NCI-H187 treated with DMSO at 0.1 percent for 48 hours (cell line): ENCODE measurements at places on chromosomes 6 and 20.

DNA sequence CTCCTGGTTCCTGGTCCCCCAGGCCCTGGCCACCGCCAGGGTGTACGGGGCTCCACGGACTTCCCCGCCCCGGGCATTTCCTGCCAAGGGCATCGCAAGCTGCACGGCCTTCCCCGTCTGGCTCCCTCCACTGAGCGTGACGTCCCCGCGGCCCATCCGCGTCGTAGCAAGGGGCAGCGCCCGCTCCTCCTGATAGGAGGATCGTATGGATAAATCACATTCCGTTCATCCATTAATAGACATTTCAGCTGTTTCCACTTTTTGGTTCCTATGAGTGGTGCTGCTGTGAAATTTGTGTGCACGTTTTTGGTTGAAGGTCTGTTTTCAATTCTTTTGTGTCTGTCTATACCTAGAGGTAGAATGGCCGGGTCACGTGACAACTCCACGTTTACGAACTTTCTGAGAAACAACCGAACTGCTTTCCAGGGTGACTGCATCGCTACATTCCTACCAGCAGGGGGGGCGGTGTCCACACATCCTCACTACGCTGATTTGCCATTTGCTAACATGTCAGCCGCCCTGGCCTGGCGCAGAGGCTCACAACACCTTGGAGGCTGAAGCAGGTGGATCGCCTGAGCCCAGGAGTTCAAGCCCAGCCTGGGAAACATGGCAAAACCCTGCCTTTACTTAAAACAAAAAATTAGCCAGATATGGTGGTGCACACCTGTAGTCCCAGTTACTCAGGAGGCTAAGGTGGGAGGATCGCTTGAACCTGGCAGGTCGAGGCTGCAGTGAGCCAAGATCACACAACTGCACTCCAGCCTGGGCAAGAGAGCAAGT, 37.7 kb downstream of the KCNQ2 start:
- no peak for DNase-seq

GRCh38 chr6:32609731-32610640, 20.3 kb upstream of the HLA-DRB1 start:
- peak; percentile 20 for DNase-seq

- DNase-seq, result no peak
Measured at GRCh38 chr6:13280254-13280653, 48.1 kb downstream of the TBC1D7 start.

DNA sequence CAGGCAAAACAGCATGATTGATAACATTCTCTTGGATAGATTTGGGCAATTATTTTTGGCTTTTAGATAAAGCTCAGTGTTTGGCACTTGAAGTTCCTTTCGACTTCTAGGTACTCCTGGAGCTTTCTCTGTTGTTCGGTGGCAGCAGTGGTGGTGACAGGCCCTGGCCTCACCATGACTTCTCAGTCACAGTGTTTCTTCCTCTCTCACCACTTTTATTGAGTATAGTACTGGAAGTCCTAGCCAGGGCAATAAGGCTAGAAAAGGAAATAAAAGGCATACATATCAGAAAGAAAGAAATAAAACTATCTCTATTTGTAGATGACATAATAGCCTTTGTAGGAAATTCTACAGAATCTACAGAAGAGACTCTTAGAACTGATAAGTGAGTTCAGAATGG, 101.2 kb upstream of the SIRPG start:
- DNase-seq, result no peak

- DNase-seq, result no peak
Measured at GRCh38 chr6:65117817-65118409, 589.1 kb downstream of the EYS start.

GRCh38 chr20:34985461-34986310, 30.0 kb downstream of the MYH7B start:
- no peak for DNase-seq

DNA sequence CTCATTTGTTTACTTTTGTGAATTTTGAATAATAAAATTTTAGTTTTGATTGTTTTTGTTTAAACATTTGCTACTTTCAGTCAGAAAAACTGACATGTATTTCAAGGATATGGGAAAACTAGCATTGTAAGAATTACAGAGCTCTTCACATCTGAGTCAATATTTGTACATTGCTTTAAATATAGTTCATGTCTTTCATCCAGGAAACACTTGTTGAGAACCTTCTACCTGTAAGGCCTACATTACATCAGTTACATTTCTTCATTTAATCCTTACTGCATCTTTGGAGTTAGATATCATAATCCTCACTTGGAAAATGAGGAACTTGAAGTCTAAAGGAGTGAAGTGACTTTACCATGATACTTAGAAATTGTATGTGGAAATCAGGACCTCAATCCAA, 242.9 kb downstream of the KCNQ5 start:
- no peak for DNase-seq

- no peak for DNase-seq
Measured at GRCh38 chr6:107075951-107076381, 39.3 kb downstream of the BEND3 start.

- DNase-seq, result no peak
Measured at GRCh38 chr20:18914796-18915195, 101.2 kb downstream of the SCP2D1 start.

- DNase-seq, result no peak
Measured at GRCh38 chr6:15796844-15797243, 134.0 kb upstream of the DTNBP1 start.

- DNase-seq, result no peak
Measured at GRCh38 chr6:150543178-150543577, 56.5 kb upstream of the PLEKHG1 start.

DNA sequence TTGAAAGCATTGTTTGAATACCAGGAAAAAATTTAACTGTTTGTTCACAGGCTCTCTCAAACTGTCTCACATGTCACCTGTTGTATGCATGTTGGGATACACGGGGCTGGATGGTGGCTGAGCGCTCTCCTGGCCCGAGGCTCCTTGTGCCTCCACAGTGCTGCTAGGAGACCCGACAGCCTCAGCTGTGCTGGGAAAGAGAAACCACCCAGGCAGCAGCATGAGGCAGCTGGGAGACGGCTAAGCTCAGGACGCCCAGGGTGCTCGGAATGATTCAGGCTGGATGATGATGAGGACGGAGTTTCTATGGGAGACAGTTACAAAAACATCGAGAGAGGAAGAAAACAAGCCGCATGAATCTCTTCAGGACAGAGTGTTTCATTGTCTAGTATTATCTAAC, 278.0 kb upstream of the CDH4 start:
- DNase-seq, result no peak

DNA sequence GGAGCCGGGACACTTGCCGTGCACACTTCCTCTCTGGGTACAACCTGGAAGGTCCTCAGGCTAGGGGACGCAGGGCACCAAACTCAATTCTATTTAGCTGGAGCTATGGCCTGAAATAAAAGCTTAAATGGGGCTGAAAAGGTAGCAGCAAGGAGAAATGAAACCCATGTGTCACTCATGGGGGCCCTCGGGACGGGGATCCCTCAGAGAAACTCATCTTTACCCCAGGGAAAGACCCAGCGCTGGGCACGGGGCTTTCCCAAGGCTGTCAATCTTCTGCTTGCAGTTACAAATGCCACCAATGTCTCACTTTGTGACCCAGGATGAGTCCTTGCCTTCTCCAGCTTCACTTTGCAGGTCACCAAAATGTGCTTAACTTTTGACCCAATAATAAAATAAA, 16.5 kb downstream of the SNAI1 start:
- no peak for DNase-seq

DNA sequence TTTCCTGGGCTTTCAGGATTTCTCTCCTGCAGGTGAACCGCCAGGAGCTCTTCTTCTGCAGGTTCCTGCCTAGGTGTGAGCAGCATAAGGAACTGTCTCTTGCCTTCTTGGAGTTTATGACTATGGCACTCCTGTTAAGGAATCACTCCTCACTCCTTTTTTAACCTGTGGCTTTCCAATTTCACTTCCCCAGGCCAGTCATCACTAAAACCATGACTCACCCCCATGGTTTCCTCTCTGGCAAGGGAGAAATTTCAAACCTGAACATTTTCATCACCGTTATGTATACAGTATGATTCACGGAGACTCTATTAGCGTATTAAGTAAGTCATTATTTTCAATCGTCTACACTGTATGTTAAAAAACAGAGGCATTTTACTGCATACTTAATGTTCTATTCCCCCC, 78.2 kb upstream of the ARID1B start:
- no peak for DNase-seq

- no peak for DNase-seq
Measured at GRCh38 chr20:16035576-16035975, 537.7 kb downstream of the KIF16B start.

DNA sequence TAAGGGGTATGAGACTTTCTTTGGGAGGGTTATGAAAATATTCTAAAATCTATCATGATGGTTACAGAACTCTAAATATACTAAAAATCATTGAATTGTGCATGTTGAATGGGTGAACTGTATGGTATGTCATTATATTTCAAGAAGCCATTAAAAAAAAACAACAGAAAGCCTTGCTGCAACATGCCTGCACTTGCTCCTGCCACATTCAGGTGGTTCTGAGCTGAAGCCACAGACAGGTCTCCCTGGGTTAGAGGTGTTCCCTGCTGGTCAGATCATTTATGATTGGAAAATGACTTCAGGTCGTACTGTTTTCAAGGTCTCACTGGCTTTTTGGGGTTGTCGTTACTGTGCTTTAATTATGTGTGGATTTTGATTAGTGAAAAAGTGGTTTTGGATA, 13.3 kb downstream of the GMPR start:
- no peak for DNase-seq

GRCh38 chr20:63602321-63602720, 24.6 kb downstream of the GMEB2 start:
- DNase-seq, result no peak

- no peak for DNase-seq
Measured at GRCh38 chr6:36064770-36065396, 37.3 kb downstream of the MAPK14 start.

DNA sequence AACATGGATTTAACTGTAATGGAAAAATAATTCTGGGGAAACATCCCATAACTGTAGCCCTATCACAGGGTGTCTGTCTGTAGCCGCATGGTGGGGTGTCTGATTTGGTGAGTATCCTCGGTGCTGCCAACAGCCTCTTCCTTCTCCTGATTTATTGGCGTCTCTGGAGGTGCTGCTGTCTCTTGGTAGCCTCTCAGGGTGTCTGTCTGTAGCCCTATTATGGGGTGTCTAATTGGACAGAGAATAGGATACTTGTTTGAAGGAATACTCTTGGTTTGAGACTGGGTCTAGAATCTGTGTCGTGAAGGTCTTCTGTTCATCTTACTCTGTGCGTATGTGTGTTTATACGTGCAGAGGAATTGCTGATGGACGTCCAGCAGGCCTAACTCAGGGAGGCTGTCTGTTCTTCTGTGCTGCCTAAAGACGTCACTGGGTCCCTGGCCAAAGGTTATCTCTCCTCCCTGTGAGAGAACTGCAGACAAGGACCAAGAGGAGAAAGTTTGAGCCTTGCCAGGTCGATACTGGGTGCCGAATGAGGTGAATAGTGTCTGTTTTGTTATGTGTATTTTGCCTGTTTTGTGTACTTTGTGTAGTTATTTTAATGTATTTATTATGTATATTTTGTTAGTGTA, 18.9 kb upstream of the AGPAT4 start:
- DNase-seq, result no peak

- DNase-seq, result peak; percentile 63
Measured at GRCh38 chr6:24019830-24020229, 106.2 kb upstream of the NRSN1 start.

DNA sequence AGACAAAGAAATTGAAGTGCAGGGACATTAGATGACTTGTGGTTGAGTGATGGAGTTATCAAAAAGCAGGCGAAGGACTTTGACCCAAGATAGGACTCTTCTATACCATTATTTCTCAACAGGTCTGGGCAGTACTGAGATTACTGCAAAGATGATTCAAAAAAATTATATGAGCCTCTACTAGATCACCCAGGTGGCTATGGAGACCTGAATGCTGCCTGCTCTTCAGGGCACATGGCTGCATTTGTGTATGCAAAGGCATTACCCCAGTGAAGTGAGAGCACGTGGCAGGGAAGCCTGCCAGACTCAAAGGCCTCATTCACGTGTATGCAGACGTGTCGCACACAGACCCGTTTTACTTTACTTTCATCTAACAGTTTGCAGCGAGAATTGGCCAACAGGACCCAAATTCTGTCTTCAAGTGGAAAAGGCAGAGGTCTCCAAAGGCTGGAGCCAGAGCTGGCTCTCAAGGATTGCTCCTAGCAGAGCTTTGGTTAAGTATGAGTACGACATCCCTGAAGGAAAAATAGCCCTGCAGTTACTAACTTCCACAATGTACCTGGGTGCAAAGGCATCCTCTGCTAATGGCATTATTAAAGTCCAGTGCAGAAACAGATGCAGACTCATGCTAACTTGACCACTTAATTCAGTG, 113.8 kb upstream of the ARMC2 start:
- DNase-seq, result no peak

GRCh38 chr20:20668639-20669038, 43.8 kb downstream of the RALGAPA2 start:
- DNase-seq, result no peak

GRCh38 chr6:51459958-51460357, 627.5 kb downstream of the PKHD1 start:
- DNase-seq, result no peak

GRCh38 chr20:25317351-25318075, 69.6 kb downstream of the PYGB start:
- no peak for DNase-seq

DNA sequence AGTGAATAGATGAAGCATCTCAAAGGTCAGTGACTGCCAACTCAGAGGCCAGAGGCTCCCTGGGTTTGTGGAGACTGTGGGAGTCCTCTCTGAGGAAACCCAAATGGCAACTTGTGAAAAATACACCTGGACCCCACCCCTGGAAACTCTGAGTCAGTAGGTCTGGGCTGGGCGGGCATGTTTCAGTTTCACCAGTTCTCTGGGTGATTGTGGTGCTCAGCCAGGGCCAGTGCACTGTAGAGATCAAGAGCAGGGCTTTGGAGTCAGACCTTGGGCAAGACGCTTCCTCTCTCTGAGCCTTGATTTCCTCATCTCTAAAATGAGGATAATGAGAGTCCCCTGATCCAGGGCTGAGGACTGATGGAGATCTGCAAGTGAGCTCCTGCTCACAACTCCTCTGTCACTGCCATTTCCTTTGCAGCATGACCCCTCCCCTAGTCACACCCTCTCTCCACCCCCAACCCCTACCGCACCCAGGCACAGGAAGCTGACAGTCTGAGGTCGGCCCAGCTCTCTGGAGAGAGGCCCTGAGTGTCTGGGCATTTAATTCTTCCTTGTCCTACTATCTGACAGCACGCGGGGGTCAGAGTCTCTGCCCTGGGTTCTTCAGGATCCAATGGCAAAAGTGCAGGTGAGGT, 5.1 kb downstream of the DEF6 start:
- DNase-seq, result no peak

- peak; percentile 97 for DNase-seq
Measured at GRCh38 chr6:51049288-51049982, 230.8 kb downstream of the TFAP2B start.

DNA sequence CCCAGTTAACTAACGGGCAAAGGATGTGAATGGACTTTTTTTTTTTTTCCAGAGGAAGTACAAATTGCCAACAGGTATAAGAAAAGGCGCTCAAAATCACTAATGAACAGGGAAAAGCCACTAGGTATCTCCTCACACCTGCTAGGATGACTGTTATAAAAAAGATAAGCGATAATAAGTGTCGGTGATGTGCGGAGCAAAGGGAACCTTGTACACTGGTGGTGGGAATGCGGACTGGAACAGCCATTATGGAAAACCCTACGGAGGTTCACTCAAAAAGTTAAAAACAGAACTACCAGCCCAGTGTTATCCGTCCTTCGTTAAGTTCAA, 787 bp upstream of the RAB32 start:
- DNase-seq, result no peak
